Upper lobe of left lung (tissue), 6 donors: ENCODE measurements at places on chromosomes 4 and X.

DNA sequence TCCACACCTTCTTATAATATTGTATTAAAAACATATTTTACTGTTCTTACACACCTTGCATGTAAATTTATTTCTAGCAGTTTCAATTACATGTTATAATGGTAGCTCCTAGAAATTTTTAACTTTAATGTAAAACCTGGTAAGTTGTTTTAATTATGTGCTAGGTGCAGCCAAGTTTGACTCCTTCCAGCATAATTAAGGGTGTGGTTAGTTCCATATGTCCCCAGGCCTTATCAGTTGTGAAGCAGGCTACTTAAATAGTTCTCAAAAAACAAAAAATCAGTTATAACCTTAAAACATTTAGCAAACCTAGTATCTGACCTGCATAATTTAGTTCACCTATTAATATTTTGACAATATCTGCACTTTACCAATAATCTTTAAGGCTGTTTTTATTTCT, 26.9 kb upstream of the PASD1 start:
- no peak for DNase-seq
- H3K4me1 ChIP-seq = no peaks in the 10 kb centered on the region
- no peaks in the 10 kb centered on the region for H3K36me3 ChIP-seq

- no peak overlapping the region for H3K4me3 ChIP-seq
- DNase-seq = no peak
- H3K4me1 ChIP-seq = no peaks in the 10 kb centered on the region
- H3K27me3 ChIP-seq = no peaks in the 10 kb centered on the region
Measured at GRCh38 chr4:82688091-82688795, 110.4 kb downstream of the SCD5 start.

GRCh38 chr4:148542922-148543623, 100.9 kb upstream of the NR3C2 start:
- peaks cover 2% of the 10 kb centered on the region for H3K4me1 ChIP-seq
- DNase-seq = no peak
- H3K27ac ChIP-seq = no peak overlapping the region
- no peaks in the 10 kb centered on the region for H3K27me3 ChIP-seq

GRCh38 chrX:70175338-70175737, 1.9 kb upstream of the DGAT2L6 start:
- no peaks in the 10 kb centered on the region for H3K36me3 ChIP-seq
- no peak overlapping the region for H3K4me3 ChIP-seq
- no peaks in the 10 kb centered on the region for H3K4me1 ChIP-seq

DNA sequence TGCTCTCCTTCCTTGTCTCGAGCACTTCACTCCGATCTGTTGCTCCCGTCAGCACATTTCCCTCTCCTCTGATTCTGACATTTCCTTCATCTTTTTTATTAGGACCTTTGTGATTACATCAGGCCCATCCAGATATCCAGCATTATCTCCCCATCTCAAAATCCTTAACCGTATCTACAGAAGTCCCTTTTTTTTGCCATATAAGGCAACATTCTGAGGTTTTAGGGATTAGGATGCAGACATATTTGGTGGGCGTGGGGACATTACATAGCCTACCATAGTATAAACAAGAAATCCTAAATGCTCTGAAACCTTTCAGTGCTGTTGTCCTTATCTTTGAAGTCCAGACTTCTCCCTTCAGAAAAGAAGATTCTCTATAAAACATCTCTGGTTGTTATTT, 505.0 kb upstream of the PITX2 start:
- H3K27ac ChIP-seq = no peak overlapping the region
- no peak for DNase-seq
- no peak overlapping the region for H3K4me3 ChIP-seq
- no peaks in the 10 kb centered on the region for H3K4me1 ChIP-seq

DNA sequence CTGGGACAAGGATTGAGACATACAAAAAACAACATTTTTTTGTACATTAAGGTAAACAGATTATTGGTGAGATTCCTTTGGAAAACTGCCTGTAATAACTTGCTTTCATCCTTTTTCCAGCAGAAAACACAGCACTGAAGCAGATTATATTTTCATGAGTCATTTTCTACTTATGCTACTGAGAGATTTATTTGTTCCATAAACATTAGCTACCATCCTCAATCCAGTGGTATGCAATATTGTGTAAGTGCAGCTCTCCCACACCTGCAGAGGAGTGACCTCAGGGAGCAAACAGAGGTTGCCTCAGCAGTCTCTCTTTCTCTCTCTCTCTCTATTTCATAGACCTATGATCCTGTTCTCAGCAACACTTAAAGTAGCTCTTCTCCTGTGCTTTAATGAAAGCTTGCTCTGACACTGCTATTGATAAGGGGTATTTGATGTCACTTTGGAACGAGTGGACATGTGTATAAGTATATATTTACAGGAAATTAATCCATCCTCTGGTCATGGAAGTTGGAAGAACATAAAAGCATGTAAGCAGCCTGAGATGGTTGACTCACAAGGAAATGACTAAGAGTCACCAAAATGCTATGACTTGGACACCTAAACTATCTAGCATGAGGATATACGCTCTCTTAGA, 163.7 kb upstream of the SPANXC start:
- no peak overlapping the region for H3K27ac ChIP-seq
- no peak for DNase-seq
- no peak overlapping the region for H3K4me3 ChIP-seq
- no peaks in the 10 kb centered on the region for H3K27me3 ChIP-seq

DNA sequence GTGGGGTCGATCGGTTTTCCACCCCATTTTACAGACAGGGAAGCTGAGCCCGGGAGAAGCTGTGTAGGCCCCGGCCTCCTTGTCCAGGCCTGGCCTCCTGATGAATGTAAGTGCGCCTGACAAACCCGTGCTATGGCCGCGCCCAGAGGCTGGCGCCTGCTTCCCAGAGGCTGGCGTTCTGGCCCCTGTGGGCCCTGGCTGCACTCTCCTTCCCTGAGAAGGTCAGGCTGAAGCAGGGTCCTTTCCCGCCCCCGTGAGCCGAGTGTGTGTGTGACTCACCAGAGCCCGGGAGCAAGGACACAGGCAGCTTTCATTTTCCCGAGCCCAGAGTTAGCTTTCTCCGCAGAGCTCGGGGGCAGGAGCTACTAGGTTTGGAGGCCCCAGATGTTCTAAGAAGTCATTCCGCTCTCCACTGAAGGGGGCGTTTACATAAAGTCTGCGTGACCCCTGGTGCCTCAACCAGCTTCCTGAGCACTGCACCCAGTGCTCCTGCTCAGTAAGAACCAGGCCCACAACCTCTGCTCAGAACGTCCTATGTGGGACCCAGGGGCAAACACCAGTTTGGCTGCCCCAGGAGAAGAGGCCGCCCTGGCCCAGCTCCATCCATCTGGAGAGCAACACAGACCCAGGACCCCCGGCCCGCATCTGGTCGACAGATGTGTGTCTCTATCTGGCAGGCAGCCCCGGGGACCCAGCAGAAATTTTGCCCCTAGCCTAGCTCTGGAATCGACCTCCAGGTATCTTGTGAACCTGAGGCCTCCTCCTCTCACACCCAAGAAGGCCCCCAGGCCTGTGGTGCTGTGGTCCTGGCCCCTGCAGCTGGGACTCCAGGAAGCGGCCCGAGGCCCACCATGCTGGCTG, 13.6 kb downstream of the UVSSA start:
- H3K27me3 ChIP-seq = no peaks in the 10 kb centered on the region
- no peak overlapping the region for H3K27ac ChIP-seq
- H3K4me1 ChIP-seq = peaks cover 8% of the 10 kb centered on the region
- H3K4me3 ChIP-seq = no peak overlapping the region

GRCh38 chr4:108126806-108127205, 41.9 kb downstream of the LEF1 start:
- no peaks in the 10 kb centered on the region for H3K36me3 ChIP-seq
- no peaks in the 10 kb centered on the region for H3K27me3 ChIP-seq
- no peaks in the 10 kb centered on the region for H3K4me1 ChIP-seq
- H3K4me3 ChIP-seq = no peak overlapping the region
- no peak for DNase-seq

- no peak for DNase-seq
- no peaks in the 10 kb centered on the region for H3K36me3 ChIP-seq
- no peak overlapping the region for H3K4me3 ChIP-seq
- H3K27me3 ChIP-seq = no peaks in the 10 kb centered on the region
Measured at GRCh38 chr4:37991623-37992410, 31.6 kb downstream of the PTTG2 start.

DNA sequence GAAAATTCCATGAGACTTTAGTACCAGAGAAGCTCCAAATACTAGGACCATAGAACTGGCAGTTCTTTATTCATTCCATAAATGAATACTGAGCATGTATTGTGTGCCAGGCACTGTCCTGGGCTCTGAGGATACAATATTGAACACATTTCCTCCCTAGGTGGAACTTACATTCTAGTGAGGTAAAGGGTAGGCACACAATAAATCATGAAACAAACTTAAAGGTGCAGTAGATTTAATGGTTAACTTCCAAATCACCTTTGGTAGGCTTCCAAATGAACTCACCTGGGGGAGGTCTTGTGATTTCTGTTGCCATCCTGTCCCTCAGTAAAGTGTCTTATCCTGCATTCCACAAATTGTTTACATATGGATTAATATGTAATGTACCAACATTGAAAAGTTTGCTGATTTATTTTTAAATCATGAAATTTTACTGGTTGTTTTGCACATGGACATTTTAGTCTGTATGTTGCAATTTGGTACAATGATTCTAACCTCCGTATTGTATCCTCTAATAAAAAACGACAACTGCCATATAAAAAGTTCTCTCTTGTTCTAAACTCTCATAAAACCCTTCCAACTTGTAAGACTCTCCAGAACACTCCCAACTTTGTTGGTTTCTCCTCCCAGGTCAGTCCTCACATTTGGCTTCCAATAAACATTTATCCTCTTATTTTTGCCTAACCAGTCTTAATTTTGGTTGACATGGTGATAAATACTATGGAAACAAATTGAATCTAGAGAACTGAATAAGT, 4.5 kb upstream of the MAGEA11 start:
- no peaks in the 10 kb centered on the region for H3K27me3 ChIP-seq
- DNase-seq = no peak
- no peaks in the 10 kb centered on the region for H3K4me1 ChIP-seq
- H3K4me3 ChIP-seq = no peak overlapping the region

GRCh38 chr4:118714682-118715081, 29.5 kb downstream of the METTL14 start:
- no peak overlapping the region for H3K4me3 ChIP-seq
- H3K4me1 ChIP-seq = no peaks in the 10 kb centered on the region
- H3K27me3 ChIP-seq = no peaks in the 10 kb centered on the region
- no peak overlapping the region for H3K27ac ChIP-seq
- no peak for DNase-seq

- H3K4me3 ChIP-seq = no peak overlapping the region
- no peaks in the 10 kb centered on the region for H3K36me3 ChIP-seq
- no peaks in the 10 kb centered on the region for H3K4me1 ChIP-seq
- H3K27me3 ChIP-seq = no peaks in the 10 kb centered on the region
- H3K27ac ChIP-seq = no peak overlapping the region
Measured at GRCh38 chr4:17447675-17448298, 64.1 kb downstream of the QDPR start.

DNA sequence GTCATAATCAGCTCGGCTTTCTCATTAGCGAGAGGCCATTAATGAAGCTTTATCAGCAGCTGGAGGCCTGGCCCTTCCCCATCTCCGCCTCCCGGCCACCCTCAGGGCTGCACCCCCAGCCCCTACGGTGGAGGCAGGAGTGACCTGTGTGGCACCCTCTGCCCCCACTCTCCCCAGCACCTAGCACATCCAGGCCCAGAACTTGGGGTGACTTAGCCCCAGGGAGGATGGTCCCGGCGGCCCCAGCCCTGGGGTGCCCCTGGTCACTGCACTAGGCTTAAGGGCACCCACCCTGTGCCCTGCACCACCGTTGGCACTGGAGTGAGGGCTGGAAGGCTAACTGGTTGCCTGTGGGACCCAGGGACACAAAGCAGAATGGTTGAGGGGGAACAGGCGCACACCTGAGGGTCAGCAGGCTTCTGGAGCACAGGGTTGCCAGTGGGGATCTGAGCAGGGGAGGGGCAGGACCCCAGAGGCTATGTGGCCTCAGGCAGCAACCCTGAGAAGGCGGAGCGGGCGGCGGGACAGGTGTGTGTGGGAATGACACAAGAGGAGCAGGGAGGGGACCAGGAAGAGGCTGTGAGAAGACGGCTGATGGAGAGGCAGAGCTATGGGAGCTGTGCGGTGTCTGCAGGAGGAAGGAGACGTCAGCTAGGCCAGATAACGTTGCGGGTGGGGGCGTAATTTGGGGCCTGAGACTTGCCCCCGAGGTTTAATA, 120.2 kb downstream of the FAM53A start:
- no peak overlapping the region for H3K4me3 ChIP-seq
- H3K4me1 ChIP-seq = no peaks in the 10 kb centered on the region
- H3K27me3 ChIP-seq = peaks cover 17% of the 10 kb centered on the region
- no peaks in the 10 kb centered on the region for H3K36me3 ChIP-seq
- no peak for DNase-seq

- H3K4me3 ChIP-seq = no peak overlapping the region
- H3K4me1 ChIP-seq = no peaks in the 10 kb centered on the region
- H3K27me3 ChIP-seq = no peaks in the 10 kb centered on the region
- DNase-seq = no peak
Measured at GRCh38 chr4:179894066-179894778, 2349.0 kb upstream of the TENM3 start.

DNA sequence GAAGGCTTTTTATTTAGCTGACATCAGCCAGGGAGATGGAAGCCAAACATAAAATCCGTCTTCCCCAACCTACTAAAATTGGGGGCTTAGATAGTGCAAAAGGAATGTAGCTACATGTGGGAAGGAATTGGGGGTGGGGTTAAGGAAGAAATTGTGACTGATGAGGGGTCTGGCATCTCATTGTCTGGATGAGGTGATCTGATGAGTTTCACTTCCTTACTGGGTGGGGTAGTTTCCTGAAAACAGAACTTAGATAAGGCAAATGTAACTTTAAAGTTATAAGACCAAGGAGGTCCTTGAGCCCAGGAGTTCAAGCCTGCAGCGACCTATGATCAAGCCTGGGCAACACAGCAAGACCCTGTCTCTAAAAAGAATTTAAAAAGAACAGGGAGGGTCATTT, 105.5 kb upstream of the NEIL3 start:
- no peaks in the 10 kb centered on the region for H3K36me3 ChIP-seq
- DNase-seq = no peak
- H3K4me3 ChIP-seq = no peak overlapping the region
